Non-pigmented ciliary epithelial cell (primary cell): ENCODE measurements at places on chromosomes 7 and 10.

DNA sequence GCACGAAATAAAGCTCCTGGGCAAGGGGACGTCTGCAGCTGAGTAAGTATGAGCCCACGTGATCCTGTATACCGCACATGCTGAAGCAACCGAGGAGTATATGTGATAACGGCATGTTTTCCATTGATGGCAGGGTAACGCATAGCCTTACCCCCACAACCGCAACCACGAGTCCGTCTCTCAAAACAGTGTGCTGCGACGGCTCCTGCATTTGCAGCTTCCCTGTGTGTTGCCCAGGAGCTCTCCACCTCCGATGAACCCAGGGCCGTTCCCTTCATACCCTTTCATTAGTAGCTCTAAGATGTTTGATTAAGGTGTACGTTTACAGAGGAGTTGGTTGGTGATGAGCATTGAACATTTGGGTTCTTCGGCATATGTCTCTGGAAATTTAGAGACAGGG lies 69.3 kb downstream of the MGMT start:
- DNase-seq = no peak

- DNase-seq = peak; percentile 27
These were observed 90.1 kb downstream of the NPSR1 start for GRCh38 chr7:34747867-34748727.

GRCh38 chr7:107644309-107644974 lies 16.2 kb upstream of the SLC26A4 start:
- no peak for DNase-seq

GRCh38 chr10:130243015-130243414 lies 106.8 kb downstream of the GLRX3 start:
- DNase-seq = no peak

- DNase-seq = no peak
These were observed 81.6 kb downstream of the PRKAG2 start for GRCh38 chr7:151795168-151795811.

DNA sequence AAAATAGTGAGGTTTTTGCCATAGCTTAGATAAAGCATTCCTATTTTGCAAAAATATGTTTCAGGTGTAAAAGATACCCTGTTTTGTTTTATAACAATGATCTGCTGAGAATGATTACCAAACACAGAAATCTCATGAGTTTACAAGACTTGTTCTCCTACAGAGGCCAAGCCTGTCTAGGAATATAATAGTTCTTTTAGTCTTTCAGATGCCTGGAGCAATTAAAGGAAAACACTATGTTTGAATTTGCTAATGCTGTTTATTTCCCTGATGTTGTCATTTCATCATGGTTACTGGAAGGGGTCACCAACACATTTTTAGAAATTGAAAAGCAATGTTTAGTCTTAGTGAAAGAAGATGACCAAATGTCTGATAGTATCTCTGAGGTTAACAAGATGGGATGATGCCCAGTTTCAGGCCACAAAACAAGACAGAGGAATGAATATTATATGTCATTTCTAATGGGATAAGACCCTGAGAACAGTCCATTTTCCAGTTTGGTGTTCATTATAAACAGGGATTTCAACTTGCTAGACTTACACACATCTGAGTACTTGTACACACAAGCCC lies 559.9 kb downstream of the INHBA start:
- no peak for DNase-seq

- DNase-seq = no peak
These were observed 27.2 kb downstream of the NUDCD3 start for GRCh38 chr7:44463169-44463808.

DNA sequence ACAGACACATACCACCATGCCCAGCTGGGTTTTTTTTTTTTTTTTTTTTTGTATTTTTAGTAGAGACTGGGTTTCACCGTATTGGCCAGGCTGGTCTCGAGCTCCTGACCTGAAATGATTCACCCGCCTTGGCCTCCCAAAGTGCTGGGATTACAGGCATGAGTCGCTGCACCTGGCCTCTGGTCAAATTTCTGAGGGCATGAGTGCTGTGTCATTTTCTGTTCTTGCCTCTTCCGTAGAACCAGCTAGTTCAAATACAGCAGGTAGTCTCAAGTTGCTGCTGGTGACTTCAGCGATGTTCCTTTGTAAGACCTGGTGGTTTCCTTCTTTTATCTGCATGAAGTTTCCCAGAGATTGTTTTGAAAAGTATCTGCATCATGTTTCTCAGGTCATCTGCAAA lies 134.8 kb upstream of the SHH start:
- DNase-seq = peak; percentile 50

DNA sequence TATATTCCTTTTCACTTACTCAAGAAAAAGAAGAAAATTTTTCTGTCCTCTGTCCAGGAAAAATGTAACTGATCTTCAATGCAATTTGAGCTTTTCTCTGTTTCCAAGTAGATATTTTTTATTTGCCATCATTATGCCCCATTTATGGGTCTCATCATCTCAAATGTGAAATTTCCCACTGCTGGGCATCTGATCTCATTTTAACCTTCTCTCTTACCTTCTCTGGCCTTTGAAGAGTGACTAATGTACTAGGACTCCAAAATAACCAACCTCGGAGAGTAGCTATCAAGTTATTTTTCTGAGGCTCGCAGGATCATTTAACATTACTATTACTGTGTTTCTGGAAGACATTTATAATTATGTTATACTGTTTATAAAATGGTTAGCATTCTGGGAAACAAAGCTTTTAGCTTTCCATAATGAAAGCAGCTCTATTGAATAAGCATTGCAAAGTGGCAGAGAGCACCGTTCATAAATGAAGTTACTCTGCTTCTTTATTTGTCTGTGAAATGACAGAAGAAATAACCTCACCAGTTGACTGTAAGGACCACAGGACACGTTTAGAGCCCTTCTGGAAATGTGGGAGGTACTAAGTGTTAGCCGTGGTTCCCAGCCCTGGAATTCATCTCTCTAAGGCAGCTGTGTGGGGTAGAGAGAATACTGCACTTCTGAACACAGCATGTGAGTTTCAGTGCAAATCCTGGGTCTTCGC lies 33.3 kb upstream of the NMT2 start:
- peak; percentile 43 for DNase-seq

GRCh38 chr7:148694631-148695030 lies 4.1 kb upstream of the CUL1 start:
- no peak for DNase-seq

DNA sequence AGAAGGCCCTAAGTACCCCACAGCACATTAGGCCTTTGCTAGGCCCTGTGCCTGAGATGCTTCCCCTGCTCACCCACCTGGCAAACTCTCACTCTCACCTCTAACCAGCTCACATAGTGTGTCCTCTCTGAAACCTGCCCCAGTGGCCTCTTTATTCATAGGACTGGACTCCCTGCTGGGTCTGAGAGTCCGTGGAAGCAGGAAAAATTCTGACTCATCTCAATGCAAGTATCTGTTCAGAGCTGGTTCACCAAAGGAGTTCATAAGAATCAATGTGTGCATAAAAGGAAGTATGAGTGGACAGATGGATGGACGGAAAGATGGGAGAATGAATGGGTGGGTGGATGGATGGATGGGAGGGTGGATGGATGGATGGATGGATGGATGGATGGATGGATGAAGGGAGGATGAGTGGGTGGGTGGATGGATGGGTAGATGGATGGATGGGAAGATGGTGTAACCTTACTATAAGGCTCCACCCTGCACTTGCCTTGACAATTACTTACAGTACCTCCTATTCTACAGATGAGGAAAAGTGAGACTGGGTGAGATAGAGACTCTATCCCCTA lies 111.2 kb upstream of the ZMIZ1 start:
- no peak for DNase-seq

GRCh38 chr10:118960157-118961090 lies 69.1 kb upstream of the NANOS1 start:
- DNase-seq = no peak

DNA sequence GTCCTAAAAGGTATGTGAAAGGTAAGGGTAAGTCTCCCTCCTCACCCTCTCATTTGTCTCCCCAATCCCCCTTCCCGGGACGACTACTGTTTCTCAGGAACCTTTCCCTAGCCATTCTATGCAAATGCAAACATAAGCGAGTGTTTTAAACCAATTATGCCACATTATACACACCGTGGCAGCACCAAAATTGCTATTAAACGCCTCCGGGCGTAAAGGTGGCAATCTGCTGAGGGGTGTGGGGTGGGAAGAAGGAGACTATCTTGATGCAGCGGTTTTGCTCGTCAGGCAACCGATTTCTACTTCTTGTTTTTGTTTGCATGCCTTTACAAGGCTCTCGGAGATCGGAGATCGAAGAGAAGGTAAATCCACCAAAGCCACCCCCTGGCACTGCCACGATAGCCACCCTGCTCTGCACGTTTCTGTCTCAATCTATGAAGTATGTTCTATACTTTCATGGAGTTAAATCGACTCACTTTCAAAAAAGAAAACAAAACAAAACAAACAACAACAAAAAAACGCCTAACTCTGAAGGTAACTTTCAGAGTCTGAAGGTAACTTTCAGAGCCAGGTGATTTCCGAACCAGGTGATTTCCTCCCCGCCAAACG lies 46.0 kb upstream of the CDK1 start:
- DNase-seq = no peak

GRCh38 chr7:128352636-128353035 lies 8.9 kb downstream of the PRRT4 start:
- no peak for DNase-seq

DNA sequence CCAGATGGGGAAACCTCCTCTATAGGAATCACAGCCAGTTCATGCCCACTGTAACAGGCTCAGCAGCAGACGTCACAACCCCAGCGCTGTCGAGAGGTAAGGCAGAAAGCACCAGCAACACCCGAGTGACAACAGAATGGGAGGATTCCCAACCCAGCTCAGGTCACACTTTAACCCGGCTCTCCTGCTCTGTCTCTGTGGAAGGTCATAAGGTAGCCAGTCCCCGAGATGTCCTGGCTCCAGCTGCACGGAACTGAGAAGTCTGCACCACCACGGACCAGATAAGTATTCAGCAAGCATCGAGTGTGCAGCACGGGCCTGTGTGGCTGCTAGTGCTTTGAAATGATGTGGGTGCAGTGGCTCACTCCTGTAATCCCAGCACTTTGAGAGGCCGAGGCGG lies 236.7 kb upstream of the TCERG1L start:
- no peak for DNase-seq

DNA sequence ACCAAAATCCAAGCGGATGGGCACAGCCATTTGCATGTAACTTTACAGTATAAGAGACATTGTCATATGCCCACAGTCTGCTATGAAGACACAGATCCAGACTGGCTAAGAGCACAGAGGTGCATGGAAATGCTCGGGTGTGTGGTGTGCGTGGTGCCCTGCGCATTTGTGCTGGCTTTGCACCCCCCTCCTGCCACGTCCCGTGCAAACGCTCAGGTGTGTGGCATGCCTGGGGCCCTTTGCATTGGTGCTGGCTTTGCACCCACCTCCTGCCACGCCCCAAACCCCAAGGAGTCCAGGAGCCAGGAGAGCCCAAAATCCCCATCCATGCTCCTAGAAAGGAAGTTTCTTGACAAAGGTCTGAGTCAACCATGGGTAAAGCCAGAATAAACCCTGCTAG lies 306.2 kb downstream of the PTPRN2 start:
- DNase-seq = no peak

- DNase-seq = no peak
These were observed 122.0 kb downstream of the EBF3 start for GRCh38 chr10:129842031-129842430.

- DNase-seq = no peak
These were observed 73.6 kb downstream of the EPC1 start for GRCh38 chr10:32273336-32273735.

- DNase-seq = no peak
These were observed 1454.8 kb upstream of the LRRTM3 start for GRCh38 chr10:65470986-65471385.

- no peak for DNase-seq
These were observed 10.0 kb upstream of the SPOCK2 start for GRCh38 chr10:72098301-72098835.

- no peak for DNase-seq
These were observed 908 bp downstream of the CRYGN start for GRCh38 chr7:151438864-151439601.

DNA sequence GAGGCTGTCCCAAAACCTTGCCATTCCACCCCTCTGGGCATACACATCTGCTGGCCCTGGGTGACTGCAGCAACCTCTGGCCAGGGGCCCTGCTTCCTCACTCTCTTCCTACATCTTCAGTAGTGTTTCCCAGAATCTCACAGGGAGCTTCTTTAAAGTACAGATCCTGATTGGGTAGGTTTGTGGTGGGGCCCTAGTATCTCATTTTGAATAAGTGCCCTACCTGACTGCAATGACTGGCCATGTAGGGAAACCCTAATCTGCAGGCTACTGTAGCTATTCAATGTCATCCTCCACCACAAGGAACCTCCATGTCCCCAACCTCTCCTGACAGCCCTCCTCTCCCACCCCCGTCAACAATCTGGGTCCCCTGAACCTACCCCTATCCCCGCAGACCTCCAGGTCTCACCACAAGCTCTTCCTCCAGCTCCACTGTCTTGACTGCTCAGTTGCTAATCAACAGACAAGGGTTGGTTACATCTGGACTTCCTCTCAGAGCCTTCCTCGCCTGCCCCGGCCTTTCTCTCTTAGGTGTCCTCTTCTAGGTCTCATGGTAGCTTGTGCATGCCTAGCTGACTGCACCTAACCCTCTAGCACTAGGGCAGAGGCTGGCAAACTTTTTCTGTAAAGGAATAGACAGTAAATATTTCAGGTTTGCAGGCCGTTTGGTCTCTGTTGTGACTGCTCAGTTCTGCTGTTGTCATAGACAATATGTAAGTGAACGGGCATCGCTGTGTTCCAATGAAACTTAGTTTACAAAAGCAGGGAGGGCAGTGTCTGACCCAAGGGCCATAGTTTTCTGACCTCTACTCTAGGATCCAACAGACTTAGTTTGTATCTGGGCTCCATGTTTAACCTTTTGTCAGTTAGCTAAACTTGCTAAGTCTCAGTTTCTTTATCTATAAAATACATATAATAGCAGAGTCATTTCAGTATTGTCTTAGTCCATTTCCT lies 121.1 kb downstream of the AOAH start:
- DNase-seq = no peak

DNA sequence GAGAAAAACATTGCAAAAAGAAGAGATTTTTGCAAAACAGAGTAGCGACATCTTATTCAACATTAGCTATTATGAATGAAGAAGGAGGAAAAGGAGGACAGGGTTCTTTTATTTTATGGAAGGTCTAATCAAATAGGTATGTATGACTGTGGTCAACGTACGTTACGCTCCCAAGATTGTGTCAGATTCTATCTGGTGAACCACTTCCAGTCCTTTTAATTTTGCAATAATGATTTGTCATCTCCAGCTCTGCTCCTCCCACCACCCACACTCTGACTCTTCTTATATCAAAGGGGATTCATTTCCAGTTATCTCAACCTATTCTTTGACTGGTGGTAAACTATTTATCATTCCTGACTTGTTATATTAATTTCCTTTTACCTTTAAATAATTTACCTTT lies 259.9 kb downstream of the CACNA2D1 start:
- DNase-seq = peak; percentile 76

- DNase-seq = no peak
These were observed 369.8 kb upstream of the SMIM30 start for GRCh38 chr7:113487925-113488731.

DNA sequence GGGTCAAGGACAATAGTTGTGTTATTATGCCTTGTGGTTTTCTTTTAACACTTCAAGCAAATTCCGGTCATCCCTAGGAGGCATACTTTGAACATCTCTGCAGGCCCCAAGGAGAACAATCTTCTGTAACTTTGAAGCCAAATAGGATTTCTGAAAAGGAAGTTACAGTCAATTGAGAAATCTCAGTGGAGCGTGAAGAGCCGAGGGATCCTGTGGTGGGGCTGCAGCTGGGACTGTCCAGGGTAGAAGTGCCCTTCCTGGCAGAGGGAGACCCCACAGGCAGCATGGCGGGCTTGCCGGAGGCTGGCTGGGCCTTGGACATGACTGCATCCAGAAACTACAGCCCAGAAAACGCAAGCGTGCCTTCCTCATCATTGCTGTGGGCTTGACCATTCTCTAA lies 179.7 kb downstream of the PTPN20 start:
- no peak for DNase-seq

- DNase-seq = peak; percentile 41
These were observed 59.6 kb upstream of the PITRM1 start for GRCh38 chr10:3231951-3232730.
